Inflammatory macrophage (primary cell): ENCODE measurements at places on chromosomes 1 and 21.

- DNase-seq: no peak
Measured at GRCh38 chr1:53582211-53583020, 123.2 kb downstream of the DMRTB1 start.

- no peak for DNase-seq
Measured at GRCh38 chr1:93349231-93350135, 3.8 kb downstream of the DR1 start.

DNA sequence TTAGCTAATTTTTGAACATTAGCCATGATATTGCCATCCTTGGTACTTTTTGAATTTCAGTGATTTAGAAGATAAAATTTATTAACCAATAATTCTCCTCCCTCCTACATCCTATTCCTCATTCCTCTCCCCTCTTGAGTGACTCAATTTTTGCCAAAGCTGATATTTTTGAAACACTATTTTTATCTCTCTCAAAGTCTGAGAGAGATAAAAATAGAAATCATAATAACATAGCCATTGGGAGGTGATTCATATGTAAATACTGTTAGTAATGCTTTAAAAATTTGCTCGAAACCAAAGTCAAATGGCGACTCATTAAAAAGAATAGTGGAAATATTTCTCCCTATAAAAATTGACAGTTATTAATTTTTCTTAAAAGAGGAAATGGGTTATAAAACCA lies 97.4 kb downstream of the PATJ start:
- DNase-seq: no peak

GRCh38 chr1:107838056-107838455 lies 126.9 kb downstream of the VAV3 start:
- DNase-seq: no peak

- DNase-seq: no peak
Measured at GRCh38 chr1:184494929-184495328, 108.1 kb downstream of the C1orf21 start.

DNA sequence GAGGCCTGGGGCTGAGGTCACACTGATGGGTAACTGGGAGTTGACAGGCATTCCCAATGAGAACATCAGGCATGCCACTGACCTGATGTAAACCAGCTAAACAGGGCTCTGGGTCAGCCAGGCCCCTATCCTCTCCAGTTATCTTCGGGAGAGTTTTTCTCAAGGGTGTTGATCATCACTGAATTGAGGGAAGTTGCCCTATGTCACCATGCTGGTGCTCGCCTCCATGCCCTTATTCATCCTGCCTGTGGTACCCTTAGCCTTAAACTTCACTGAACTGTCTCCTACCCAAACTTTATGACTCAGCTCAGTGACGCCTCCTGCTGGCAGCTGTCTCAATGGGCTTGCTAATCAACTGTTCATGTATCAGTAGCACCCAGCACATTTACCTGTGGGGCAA lies 80.7 kb upstream of the TNR start:
- no peak for DNase-seq

- DNase-seq: no peak
Measured at GRCh38 chr1:41160498-41161110, 81.5 kb downstream of the SCMH1 start.

DNA sequence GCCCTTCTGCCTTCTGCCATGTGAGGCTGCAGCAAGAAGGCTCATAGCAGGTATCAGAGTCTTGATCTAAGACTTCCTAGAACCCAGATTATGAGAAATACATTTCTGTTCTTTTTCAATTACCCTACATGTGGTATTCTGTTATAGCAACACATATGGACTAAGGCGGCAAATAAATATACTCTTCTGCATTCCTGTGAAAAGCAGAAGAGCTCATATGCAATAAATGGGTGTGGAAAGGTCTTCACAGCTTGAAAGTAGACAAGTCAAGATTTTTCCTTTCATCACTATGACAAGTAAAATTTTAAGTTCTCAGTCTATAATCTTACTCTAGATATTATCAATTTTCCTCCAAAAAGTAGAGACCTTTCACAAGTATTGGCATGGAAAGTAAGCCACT lies 36.6 kb downstream of the TNFSF18 start:
- DNase-seq: peak; percentile 60
